ENCODE measurements at places on chromosomes 3 and 15.

DNA sequence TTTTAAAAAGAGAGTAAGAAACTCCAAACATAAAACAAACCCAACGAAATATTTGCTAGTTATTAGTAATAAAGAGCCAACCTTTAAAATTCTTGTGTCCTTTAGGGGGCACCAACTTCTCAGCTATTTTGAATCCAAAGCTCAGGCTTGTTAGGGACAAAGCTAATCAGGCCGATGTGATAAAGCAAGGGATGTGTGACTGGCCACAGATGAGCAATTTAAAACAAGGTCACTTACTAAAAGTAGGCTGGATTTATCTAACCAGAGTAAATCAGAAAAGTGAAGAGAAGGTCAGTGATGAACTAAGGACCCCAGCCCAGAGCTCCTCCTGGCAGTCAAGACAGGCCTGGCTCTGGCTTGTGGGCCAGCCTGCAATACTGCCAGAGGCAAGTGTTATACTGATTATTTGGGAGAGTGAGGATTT lies 108.5 kb downstream of the CYP19A1 start:
- no peak for DNase-seq

- no peak for DNase-seq
Measured at GRCh38 chr3:45730409-45731154, 41.4 kb downstream of the SACM1L start.

DNA sequence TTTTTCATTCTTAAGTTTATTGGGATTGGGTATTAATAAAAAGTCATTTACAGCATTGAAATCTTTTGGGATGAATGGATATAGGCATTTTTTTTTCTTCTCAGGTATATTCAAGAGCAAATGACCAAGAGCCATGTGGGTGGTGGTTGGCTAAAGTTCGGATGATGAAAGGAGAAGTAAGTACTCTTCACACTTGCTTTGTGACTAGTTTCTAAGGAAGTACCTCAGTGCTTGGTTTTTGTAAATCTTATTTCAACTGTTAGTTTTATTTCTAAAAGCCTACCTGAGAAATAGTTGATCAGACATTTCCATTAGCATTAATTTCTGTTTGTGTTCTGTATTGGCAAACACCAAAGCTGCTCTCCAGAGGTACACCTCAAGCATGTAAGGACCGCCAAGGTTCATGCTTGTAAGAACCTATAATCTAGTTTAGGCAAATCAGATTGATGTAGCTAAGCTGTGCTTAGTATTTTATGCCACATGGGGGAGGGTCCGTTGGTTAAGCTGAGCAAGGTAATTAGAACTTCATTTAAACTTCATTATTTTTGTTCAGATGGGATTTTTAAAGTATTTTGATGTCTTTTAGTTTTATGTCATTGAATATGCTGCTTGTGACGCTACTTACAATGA lies 35.4 kb downstream of the FXR1 start:
- DNase-seq = no peak

DNA sequence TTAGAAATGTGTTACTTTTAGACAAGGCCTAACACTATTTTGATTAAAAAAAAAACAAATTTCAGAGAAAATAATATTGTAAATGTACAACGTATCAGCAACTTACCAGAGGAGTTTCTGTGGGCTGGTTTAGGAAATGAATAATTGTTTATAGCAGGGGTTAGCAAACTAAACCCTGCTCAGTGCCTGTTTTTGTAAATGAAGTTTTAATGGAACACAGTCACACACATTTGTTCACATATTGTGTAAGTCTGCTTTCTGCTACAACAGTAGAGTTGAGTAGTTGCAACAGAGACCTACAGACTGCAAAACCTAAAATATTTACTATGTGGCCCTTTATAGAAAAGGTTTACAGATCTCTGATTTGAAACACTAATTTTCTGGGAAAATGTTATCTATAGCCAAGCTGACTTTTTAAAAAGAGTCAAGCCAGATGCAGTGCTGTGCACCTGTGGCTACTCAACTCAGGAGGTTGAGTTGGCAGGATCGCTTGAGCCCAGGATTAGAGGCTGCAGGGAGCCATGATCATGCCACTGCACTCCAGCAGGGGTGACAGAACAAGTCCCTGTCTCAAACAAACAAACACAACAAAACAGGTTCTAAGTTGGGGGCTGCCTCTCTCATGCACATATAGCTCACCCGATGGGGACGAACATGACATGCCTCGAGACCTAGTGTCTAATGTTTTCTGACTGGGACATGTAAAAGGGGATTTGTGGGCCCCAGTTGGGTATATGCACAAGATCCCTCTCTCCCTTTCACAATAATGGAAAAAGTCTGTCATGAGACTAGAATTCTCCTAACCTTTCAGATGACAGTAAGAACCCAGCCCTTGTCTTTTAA lies 182.5 kb downstream of the TNIK start:
- no peak for DNase-seq

GRCh38 chr3:177565981-177566380 lies 368.7 kb upstream of the TBL1XR1 start:
- no peak for DNase-seq

- DNase-seq = peak; percentile 56
Measured at GRCh38 chr3:195106418-195106906, 164.5 kb downstream of the XXYLT1 start.

GRCh38 chr3:124935794-124936542 lies 1.4 kb upstream of the MUC13 start:
- no peak for DNase-seq

DNA sequence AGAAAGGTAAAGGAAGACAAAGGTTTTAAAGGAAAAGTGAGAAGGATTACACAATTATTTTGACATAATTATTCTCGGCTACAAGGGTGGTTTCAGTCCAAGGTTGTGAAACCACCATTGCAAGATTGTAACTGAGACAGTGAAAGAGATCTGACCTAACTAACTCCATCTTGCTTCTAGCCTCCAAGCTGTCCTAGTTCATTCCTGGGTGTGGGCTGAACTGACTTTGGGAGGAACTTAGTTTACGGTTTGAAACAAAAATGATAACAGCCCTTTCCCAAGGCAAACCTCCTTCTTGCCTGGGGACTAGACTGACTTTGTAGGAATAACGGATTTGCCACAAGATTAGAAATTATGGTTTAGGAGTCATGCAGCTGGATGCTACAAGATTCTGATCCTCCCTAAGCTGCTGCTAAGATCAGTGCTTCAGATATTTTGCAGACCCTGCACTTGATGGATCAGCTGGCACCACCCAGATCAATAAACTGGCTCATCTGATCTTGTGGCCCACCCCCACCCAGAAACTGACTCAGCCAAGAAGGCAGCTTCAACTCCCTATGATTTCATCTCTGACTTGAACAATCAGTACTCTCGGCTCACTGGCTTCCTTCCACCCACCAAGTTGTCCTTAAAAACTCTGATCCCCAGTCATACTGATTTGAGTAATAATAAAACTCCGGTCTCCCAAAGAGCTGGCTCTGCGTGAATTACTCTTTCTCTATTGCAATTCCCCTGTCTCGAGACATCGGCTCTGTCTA lies 57.7 kb upstream of the AADACL2 start:
- no peak for DNase-seq

DNA sequence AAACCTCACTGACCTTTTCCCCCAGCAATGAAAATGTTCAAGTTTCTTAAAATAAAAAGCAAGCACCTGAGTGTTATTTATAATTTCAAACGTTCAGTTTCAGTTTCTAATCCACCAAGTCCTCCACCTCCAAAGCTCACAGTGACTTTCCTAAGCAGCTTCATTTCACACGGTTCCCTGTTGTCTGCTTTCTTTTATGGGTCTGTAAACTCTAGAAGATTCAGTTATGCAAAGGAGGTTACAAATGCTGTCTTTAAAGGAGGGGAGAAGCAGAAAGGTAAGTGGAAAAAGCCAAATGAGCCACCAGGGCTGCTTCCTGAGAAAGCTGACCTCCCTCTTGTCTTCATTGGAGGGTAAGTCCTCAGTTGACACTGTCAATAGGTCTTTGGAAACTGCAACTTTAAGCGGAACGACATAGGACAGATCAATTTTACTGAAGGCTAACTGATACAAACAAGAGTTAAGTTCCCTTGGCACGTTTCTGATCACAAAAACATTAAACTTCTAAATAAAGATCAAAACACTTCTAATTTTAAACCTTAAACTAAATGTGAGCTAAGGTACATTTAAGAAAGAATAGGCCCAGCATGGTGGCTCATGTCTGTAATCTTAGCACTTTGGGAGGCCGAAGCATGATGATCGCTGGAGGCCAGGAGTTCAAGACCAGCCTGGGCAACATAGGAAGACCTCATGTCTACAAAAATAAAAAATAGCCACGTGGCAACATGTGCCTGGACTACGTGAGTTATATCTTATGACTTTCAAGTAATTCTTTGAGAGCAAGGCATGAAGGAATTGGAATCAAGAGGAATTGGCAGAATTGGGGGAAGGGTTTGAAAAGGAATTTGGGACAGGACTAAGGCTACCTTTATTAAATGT lies 151.9 kb upstream of the UBE2E1 start:
- no peak for DNase-seq

GRCh38 chr3:187131981-187132380 lies 7.3 kb downstream of the RPL39L start:
- DNase-seq = no peak

DNA sequence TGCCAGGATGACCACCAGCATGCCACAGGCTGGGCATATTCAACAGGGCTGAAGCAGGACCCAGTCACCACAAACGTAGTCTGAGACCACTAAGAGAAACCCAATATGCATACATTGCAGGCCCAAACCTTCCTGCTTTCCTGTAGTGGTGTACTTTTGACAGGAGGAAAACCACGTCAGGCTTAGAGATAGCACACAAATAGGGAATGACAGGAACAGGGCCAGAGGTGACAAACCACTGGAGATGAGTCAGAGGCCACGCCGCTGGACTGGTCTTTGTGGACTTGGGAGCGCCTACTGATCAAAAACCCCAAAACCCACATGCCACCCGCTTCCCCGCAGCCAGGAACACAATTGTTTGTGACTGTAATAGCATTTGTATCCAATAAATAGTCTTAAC lies 3.6 kb upstream of the EFCAB12 start:
- DNase-seq = no peak

DNA sequence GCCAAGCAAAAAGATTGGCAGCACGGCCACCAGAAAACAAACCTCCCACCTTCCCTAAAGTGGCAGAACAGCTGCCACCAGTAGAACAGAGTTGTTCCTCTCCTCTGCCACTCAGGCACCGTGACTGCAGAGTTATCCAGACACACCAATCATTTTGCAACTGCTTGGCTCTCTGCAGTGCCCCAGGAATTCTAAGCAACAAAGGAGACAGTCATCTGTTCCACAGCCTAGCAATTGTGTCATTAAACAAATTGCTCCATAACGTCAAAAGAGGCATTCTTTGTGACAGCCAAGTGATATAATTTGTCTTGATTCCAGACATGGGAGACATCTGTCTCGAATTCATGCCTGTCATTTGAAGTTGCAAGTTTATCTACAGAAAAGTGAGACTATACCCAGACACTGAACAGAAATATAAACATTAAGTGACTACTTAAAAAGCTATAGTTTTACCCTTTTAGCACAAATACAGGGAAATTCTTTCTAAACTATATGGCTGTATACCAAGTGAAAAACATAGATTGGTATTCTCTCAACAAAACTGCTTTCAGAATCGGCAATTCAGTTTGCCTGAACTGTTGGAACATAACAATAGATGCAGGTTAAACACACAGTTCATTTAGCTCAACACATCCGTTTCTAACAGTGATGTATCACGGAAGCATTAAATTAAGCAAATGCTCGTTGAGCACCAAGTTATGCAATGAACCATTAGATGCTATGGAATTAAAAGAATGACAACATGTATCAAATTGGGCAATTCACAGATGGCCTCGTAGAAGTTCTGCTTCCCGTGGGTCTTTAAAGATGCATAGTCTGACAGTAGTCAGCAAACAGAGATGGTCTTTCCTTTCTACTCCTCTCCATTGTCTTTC lies 281.3 kb downstream of the FGF12 start:
- DNase-seq = no peak

- no peak for DNase-seq
Measured at GRCh38 chr3:70822669-70823068, 510.2 kb upstream of the MDFIC2 start.

DNA sequence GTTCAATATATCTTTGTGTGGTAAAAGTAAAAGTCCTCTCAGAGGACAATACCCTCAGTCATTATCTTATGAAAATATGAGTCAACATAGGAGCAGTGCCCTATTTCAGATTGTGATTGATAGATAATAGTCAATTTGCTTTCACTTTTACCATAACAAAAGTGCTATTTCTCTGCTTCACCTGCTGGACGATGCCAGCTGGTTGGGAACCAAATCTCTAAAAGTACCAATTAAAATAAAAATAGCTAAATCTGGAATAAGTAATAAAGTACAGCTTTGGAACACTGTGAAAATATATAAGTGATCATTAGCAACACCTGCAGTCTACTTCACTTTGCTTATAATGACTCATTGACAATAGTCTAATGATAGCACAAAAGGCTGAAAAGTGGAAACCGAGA lies 390.3 kb upstream of the AGTR1 start:
- no peak for DNase-seq

GRCh38 chr3:123527046-123527445 lies 57.8 kb downstream of the HACD2 start:
- DNase-seq = no peak

DNA sequence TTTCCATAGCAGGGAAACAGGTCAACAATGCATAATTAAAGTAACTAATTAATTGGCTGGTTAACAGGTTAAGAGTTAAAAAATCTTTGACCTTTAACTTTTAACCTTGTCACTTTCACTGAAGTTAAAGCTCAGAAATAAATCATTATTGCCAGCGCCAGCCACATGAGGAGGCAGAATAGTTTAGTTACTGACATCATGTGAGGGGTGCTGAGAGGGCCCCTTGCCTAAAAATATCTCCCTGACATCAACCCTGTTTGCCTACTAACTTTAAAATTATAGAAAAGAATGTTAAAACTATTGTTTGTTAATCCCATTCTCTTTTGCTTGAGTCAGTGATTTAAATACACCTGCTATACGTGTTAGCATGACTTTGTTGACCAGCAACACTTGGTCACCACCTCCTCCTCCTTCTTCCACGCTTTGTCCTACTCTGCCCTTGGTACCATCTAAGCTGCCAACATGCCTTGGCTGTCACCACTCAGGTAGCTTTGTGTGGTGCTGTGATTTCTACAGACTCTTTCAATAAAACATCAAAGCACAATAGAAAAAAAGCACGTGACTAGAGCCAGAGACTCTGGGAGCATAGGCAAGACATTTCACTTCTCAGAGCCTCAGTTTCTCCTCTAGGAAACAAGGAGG lies 2.7 kb downstream of the FBXO40 start:
- no peak for DNase-seq

GRCh38 chr3:29693863-29694262 lies 413.0 kb downstream of the RBMS3 start:
- DNase-seq = no peak

- DNase-seq = no peak
Measured at GRCh38 chr3:125187599-125187910, 25.0 kb downstream of the SLC12A8 start.

GRCh38 chr3:4151859-4152258 lies 151.3 kb upstream of the SETMAR start:
- no peak for DNase-seq

GRCh38 chr3:14238356-14238755 lies 59.7 kb downstream of the LSM3 start:
- DNase-seq = no peak

DNA sequence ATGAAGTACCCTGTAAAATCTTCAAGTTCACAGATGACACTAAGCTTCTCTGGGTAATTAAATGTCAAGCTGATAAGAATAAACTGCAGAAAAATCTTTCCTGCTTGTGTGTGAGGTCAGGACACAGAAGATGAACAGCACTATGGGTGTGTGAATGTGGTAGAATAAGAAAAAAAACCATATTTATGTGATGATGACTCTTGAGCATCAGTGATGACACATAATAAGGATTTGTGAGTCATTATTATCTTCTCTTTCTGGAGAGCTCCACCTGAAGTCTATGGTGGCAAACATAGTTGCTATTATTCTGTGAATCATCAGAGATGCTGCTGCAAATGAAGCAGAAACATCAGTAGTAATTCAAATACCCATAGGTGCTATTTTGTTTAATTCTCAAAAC lies 422.4 kb downstream of the DIPK2A start:
- no peak for DNase-seq
